Fibroblast of villous mesenchyme (primary cell): ENCODE measurements at places on chromosomes 5 and 9. TPM values are rescaled to one million over a fixed set of nuclear protein-coding genes. Genes with fewer than 3 reads are reported as not detected.

Gene SUSD3
- total RNA-seq, result 3.2 and 12.1 TPM in 2 replicates

Gene LVRN
- under 0.01 and 0.64 TPM in 2 replicates for total RNA-seq

Gene ABO
- total RNA-seq, result not detected in 2 replicates

Gene SLC6A19
- total RNA-seq, result not detected in 2 replicates

Gene OR2Y1
- not detected in 2 replicates for total RNA-seq
